ENCODE measurements at places on chromosomes 2 and 18.

- peak; percentile 81 for DNase-seq
Measured at GRCh38 chr2:95382192-95382591, 20.3 kb upstream of the FAHD2A start.

DNA sequence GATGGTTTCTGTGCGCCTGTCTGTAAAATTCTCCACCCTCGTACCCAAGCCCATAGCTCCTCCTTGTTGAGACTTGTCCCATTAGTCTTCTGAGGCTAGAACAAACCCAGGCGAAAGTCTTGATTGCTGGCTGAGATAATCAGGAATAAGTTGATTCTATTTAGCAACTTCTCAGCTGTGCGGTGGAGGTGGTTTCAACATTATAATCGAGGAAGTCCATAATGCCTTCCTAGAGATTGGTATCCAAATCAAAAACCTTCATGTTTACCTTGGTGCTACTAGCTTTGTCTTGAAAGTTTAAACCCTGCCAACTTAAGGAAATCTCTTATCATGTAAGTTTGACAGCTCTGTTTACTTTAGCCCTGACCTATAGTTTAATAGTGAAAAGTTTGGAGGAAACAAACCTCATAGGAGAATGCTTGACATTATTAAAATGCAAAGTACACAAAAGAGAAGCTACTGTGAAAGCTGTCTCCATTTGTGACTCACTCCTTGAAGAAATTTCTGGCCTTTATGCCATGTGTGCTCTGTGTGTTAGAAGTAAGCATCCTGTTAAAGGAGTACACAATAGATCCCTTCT lies 36.6 kb upstream of the DSC1 start:
- no peak for DNase-seq

GRCh38 chr18:2526329-2526728 lies 45.0 kb downstream of the METTL4 start:
- DNase-seq, result no peak

DNA sequence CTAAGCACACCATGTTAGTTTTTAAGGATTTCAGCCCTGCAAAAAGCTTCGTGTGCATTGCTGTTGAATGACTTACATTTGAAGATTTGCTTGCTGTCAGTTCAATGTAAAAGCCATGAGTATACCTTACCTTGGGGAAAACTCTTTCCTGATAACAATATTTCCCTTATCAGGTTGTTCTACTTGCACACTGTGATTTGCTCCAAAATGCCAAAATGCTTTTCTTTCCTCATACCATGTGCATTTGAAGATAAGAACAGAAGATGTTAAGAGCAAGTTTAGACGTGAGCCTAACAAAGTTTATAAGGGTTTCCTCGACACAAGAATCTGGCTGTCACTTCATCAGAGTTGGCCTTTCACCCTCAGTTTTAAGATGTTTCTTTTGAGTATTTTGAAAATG lies 57.6 kb downstream of the SCN1A start:
- no peak for DNase-seq
